ENCODE measurements at places on chromosomes 13 and 19.

- no peak for DNase-seq
Measured at GRCh38 chr13:110302997-110303396, 4.0 kb downstream of the COL4A1 start.

DNA sequence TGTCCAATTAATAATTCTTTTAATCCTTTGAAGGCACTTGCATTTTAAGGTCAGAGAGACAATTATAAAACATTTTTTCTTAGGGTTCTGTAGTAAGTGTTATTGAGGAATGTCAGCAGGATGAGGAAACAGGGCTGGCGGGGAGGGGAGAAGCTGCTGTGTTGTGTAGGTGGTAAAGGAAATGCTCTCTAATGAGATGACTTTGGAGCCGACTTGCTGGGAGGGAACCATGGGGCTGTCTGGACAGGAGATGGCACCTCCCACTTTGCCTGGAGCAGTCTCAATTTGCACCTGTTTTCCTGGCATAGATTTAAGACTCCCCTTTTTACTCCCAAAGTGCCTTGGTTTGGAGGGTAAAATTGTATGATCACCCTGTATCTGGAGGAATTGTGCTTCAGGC lies 230.4 kb downstream of the ATP8A2 start:
- no peak for DNase-seq

DNA sequence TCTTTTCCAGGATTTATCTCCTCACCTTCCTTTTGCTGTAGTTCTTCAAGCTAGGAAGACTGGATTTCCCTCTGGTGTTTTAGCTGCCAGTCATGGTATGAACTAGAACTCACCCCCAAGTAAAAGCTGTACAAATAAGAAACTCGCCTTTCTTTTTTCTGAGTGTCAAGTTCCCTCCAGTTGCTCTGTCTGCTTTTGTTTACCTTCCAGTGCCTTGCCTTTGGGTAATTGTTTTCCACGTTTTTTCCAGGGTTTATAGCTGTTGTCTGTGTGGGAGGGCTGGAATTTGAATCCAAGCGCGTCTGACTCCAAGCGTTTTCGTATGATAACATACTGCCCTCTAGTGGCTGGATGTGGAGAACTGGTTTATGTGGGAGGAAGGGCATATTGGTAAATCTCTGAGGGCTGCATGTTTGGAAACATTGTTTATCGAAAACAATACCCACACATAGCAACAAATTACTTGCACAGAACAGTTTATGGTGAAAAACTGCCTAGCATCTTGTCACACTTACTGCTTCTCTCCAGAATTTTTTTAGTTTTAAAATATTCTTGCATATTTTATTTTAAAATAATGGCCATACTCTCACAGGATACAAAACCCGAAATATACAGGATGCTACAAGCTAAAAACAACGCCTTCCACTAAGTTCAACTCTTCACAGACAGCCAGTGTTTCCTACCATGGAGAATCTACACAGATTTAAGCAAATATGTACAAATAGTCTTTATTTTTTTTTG lies 19.2 kb downstream of the RCN3 start:
- DNase-seq = peak; percentile 57

GRCh38 chr13:27379694-27380641 lies 44.5 kb upstream of the GTF3A start:
- peak; percentile 69 for DNase-seq

- DNase-seq = peak; percentile 15
Measured at GRCh38 chr13:43136920-43137575, 113.7 kb downstream of the DNAJC15 start.

DNA sequence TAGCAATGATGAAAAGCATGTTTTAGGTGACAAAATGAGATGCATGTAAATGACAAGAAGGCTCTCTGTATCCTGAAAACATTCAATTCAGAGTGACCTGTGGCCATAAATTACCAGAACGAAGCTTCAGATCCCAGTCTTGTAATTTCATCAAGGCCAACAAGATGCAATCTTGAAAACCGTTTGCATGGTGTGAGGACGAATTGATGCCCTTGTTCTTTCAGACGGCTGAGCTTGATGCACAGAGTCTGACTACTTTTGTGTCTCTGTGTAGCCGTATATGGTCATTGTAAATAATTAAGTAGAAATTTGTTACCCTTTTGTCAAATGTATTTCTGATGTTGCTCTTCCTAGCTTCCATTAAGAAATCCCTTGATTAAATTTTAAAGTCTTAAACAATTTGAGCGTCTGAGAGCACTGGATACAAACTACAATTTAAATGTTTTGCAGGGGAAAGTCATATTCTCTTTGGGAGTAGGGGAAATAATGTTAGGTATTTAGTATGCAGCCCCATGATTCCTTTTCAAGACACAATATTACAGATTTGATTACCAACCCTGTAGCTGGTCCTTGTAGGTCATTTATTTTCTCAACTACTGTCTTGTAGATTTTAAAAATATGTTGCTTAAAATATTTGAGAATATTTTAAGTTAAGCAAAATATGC lies 125.8 kb upstream of the PCDH9 start:
- DNase-seq = no peak

- no peak for DNase-seq
Measured at GRCh38 chr13:47421525-47421924, 524.7 kb upstream of the HTR2A start.

GRCh38 chr19:18725841-18726770 lies 42.6 kb downstream of the CRTC1 start:
- peak; percentile 32 for DNase-seq

DNA sequence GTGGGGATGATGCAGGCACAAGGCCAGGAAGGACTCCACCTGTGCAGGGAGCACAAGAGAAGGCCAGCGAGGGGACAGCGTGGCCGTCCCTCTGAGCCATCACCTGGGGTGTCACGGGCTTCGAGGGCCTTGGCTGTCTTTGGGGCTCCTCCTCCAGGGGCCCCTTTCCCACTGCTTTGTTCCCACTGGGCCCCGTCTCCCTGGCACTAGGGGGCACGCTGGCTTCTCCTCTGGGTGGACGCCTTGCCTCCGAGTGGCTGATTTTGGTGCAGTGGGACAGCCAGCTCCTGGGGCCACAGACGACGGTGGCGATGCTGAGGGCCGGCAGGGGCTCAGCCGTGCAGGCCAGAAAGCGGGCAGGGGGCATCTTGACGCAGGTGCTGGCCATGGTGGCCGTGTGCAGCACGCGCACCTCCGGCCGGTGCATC lies 43.2 kb upstream of the GRTP1 start:
- DNase-seq = no peak

- DNase-seq = no peak
Measured at GRCh38 chr13:103315711-103316110, 249.5 kb upstream of the SLC10A2 start.

DNA sequence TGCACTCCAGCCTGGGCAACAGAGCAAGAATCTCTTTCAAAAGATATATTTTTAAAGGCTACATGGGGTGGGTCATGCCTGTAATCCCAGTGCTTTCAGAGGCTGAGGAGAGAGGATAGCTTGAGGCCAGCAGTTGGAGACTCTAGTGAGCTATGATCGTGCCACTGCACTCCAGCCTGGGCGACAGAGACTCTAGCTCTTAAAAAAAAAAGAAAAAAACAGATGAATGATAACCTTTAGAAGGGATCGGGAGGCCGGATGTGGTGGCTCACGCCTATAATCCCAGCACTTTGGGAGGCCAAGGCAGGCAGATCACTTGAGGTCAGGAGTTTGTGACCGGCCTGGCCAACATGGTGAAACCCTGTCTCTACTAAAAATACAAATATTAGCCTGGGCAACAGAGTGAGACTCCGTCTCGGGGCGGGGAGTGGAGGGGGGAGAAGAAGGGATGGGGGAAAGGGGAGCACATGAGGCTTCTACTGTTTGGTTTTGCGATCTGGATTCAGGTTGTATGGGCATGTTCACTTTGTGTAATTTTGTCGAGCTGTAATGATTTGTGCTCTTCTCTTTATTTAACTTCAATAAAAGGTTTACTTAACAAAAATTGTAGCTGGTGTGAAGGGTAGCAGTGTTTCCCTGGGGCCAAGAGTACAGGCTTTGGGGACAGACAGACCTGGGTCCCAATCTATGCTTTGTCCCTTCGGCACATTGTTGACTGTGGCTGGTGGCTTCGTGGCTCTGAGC lies 1.1 kb upstream of the PSMC4 start:
- no peak for DNase-seq

DNA sequence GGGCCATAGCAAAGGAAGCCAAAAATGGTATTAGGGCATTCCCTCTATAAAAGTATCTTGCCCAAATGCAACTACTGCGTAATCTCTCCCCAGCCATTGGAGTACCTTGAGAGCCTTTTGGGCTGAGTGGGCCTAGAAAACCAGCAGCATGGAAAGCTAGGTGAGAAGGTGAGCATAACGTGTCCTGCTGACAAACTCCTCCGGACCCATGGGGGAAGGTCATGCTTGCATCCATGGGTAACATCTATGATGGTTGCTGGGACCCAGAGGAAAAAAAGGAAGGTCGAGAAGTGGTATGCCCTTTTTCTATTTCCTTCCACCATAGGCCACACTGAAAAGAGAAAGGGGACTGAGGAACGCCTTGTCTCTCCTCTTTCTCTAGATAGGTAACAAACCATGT lies 57.4 kb downstream of the ZNF728 start:
- DNase-seq = no peak

GRCh38 chr19:6278740-6279619 lies 795 bp downstream of the MLLT1 start:
- DNase-seq = no peak

DNA sequence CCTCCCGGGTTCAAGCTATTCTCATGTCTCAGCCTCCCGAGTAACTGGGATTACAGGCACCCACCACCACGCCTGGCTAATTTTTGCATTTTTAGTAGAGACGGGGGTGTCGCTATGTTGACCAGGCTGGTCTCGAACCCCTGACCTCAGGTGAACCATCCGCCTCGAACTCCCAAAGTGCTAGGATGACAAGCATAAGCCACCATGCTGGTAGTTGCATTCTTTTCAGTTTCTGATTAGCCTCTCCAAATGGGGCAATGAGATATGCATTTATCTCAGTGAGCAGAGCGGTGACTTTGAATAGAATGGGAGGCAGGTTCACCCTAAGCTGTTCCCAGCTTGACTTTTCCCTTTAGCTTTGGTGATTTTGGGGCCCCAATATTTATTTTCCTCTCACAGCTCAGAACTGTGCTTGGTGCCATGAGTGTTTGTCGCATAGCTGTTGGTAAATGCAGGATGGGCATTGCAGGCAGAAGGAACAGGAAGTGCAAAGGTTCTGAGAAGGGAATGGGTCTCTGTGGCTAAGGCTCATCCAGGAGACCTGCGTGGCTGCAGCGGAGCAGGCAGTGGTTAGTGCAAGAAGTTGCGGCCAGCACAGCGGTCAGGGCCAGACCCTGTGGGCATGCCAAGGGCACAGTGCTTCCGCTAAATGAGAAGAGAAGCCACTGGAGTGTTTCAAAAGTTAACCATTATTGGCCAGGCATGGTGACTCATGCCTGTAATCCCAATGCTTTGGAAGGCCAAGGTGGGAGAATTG lies 20.7 kb downstream of the LYPD3 start:
- DNase-seq = no peak

DNA sequence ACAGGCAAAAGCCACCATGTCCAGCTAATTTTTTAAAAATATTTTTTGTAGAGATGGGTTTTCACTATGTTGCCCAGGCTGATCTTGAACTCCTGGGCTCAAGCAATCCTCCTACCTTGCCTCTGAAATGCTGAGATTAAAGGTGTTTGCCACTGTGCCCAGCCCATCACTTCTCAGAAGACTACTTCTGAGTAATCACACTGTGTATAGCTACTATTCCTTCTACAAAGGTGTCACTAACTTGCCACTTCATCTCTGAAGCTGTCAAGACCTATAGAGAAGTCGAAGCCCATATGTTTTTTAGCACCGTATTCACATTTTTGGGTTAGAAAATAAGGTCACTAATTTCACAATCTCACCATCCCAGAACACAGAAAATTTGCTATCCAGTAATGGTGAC lies 36.0 kb upstream of the FNDC3A start:
- no peak for DNase-seq

DNA sequence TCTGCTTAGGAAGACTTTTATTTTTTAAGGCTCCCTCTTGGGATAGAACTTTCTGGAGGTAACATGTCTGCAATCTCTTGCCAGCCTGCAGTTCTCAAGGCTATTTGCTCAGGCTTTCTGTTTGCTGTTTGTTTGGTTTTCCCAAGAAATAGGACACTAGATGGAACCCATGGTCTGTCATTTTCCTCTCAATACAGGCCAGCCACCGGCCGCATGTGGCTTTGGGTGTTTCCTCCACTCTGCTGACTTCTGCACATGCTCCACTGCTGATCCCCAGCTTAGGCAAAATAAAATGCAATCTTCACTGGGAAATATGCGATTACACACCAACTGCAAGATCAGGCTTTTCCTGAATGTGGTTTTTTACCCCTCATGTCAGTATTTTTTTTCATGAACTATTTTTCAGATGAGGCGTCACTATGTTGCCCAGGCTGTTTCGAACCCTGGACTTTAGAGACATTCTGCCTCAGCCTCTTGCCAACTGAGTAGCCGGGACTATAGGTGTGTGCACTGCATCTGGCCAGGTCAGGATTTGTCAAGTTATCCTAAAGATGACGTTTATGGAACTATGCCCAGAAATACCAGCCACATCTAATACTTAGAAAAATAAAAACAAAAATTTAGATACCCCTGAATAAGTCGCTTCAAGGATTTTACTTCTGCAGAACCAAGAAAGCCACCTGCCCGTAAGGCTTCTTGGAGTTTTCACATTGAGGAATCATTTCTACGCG lies 94.3 kb upstream of the PABPC3 start:
- DNase-seq = no peak

DNA sequence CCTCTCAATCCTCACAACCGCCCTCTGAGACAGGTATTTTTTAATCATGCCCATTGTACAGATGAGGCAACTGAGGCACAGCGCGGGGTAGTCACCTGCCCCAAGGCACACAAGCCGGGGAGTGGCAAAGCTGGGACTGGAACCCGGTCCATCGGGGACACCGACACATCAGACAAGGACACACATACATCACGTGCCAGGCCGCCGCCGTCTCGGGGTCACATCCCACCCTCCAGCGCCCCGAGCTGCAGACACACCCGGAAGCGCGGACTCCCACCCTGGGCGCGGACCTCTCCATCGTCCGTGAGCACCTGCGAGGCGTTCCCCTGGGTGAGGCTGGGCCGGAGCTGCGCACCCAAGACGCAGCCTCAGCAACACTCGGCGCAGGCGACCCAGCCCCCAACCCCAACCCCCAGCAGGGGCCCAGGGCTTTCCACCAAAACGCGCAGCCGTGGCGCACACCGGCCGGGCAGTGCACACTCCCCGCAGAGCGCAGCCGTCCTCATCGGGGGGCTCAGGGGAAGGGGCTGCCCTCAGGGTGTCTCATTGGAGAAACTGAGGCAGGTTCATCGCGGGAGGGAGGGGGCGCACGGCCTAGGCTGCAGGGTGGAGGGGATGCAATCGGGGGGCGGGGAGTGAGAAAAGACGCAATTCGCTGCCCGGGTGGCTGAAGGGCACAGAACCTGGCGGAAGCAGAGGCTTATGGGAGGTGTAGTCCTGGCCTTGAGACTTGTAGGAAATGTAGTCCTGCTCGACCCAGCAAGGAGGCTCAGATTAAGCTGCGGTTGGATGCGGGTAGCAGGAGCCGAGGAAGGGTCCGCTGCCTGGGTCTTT lies 1.9 kb upstream of the LMTK3 start:
- DNase-seq = peak; percentile 42

DNA sequence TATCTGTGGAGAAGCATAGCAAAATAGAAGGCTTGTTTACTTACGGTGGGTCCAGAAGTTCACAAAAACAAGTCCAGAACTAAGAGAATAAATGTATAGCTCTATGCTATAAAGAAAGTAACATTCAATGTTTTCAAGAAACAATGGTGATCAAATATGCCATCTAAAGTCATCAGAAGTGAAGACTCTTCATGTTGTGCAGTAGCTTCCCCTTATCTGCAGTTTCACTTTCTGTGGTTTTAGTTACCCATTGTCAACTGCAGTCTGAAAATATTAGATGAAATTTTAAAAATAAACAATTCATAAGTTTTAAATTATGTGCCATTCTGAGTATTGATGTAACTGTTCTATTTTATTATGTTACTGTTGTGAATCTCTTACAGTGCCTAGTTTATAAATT lies 72.5 kb downstream of the EDNRB start:
- DNase-seq = no peak

All from NCI-H1092 treated with DMSO at 0.1 percent for 48 hours (cell line).